Umbilical cord (tissue), 2 donors: ENCODE measurements at places on chromosomes 7 and 10. TPM values are rescaled to one million over a fixed set of nuclear protein-coding genes. Genes with fewer than 3 reads are reported as not detected.
A peak's percentile ranks its signal among the peaks of the same experiment; 100 is the strongest.

DNA sequence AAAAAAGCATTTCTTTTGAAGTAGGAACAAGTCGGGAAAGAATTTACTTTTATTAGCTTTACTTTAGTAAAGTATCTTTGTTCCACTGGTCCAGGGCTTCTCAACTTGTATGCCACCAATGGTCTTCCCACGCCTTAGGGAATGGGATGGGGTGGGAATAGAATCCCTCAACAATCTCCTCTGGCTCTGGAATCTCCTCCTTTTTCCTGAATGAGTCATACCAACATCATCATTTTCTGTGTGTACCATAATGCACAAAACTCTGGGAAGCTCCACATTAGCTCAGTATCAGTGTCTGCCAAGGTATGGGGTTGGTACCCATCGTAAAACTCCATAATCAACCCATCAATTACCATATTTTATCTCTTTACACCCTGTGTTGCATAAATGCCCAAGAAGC lies 159.4 kb upstream of the BMPER start:
- DNase-seq, result no peak

DNA sequence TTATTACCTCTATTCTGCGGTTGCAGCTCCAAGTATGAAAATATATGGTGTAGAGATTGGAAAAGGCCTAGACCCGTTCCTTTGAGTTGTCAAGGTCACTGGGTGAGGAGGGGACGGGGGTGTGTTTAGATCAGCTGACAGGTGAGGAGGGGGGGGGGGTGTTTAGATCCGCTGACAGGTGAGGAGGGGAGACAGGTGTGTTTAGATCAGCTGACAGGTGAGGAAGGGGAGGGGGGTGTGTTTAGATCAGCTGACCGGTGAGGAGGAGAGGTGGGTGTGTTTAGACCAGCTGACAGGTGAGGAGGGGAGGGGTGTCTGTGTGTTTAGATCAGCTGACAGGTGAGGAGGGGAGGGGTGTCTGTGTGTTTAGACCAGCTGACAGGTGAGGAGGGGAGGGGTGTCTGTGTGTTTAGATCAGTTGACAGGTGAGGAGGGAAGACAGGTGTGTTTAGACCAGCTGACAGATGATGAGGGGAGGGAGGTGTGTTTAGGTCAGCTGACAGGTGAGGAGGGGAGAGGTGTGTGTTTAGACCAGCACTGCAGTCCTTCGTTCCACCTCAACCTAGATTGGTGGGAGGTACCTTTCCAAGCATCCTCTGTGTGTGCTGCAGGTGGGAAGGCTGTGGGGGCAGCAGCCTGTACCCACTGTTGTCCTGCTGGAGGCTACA lies 655.0 kb upstream of the ADARB2 start:
- peak; percentile 81 for DNase-seq

- no peak for DNase-seq
These were observed 80.7 kb downstream of the TCERG1L start for GRCh38 chr10:131230641-131231322.

Gene SNX10
- 3.6 TPM for total RNA-seq

DNA sequence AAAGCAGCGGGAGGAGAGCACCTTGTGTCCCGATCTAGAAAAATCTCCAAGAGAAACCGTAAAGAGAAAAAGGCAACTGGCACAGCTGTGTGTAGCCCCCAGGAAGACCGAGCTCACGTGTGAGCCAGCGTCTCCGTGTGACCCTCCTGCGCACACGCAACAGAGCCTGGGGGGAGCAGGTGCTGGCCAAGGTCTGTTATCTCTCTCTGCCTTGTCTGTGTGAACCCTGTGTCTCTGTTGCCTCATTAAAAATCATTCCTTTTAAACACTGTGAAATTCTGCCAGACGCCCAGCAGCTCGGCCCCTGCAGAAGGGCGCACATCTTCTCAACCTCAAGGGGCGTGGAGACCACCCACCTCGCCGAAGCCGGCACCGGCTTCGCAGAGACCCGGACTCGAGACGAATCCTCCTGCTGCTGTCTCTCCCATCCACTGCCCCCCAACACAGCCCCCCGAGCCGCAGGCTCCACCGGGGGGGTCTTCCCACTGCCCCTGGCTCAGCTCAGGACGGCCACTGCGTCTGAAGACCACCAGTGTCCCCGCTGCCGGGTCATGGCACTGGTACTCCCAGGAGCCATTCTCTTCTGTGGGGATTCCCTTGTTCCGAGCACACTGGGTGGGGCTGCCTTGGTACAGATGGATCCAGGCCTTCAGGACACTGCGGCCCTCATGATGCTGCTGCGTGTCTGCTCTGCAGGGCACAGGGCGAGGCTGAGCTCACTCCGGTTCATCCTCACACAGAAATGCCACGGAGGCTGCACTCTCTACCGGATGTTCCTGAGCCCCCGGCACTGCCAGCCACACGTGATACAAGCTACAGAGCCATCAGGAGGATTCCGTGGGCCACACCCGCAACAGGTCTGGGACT lies 94.3 kb upstream of the DNAAF5 start:
- DNase-seq, result no peak

Gene PITX3
- not detected for total RNA-seq

Gene DPYSL4
- 1.2 TPM for total RNA-seq

Gene MSMB
- not detected for total RNA-seq

Gene WNT16
- total RNA-seq, result 14.7 TPM

- peak; percentile 28 for DNase-seq
These were observed 32.8 kb downstream of the TMEM130 start for GRCh38 chr7:98836811-98837629.

GRCh38 chr7:149430192-149430591 lies 30.7 kb downstream of the ZNF777 start:
- no peak for DNase-seq

DNA sequence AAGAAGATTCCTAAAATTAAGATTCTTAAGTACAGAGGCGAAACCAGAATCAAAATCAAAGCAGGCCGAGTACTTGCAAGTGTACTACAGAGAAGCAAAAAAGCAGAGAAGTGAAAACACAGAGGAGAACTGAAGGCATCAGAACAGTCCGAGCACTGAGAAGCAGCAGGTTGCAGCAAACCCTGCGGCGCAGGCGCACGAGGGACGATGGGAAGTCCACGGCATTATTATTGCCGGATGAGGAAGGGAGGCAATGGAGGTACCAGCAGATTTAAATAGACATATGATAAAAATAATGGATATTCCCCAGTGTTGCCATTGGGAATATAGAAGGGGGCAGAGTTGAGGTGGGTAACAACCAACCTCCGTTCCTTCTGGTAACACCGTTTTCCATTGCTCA lies 7.2 kb upstream of the SPAM1 start:
- DNase-seq, result no peak

GRCh38 chr7:66055321-66055956 lies 20.2 kb upstream of the ASL start:
- DNase-seq, result no peak

DNA sequence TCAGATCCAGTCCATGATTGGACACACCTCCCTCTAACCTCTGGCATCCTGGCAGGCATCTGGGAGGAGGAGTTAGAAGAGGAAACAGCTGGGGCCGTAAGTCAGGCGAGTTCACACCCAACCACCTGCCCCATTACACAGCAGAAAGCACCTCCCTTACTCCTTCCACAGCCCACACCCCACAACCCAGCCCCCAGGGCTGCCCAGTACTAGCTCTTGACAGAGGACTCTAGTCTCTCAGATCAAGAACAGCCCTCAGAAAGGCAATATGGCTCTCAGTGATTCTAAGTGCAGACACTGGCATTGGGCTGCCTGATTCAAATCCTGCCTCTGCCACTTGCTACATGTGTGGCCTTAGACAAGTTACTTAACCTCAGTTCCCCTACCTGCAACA lies 34.1 kb downstream of the KCNMA1 start:
- no peak for DNase-seq

DNA sequence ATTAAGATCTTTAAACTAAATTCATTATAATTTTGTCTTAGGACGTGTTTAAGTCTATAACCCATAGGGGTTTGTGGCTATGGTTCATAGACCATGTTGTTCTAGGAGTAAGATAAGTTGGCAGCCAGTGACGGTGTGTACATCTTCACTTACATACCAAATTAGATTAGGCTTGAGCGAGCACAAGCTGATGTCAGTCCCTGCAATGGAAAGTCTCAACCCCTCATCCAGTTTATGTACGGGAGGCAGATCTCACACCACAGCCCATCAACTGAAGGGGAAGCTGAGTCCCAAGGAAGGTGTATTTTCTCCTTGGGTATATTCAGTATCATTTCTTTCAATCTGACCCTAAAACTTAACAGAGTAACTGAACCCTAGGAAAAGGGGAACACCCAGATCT lies 5.1 kb upstream of the SMC3 start:
- DNase-seq, result no peak

DNA sequence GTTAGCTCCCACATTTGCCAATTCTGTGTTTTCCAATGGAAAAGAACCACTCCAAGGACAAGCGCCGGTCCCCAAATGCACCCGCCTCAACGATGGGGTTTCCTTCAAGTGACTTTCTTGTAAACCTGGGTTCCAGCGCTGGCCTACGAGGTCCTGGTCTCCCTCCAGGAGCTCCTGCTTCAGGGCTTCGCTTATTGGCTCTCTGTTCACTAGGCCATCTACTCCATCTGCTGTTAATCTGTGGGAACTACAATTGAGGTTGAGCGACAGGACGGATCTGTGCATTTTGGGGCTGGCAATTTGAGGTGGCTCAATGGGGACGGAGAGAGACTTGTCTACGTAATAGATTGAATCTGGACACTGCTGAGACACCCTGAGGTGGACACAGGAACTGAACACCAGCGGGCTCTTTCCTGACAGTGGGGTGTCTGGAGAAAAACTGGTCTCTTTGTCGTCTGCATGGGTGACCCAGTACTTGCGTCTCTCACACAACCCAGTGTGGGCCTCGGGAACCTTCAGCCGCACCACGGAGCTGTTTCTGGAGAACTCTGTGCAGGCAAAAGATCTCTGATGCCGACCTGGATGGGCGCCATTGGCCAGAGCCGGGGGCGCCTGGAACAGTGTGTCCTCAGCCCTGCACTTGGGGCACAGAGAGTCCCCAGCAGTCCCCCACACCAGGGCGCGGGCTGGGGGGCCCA lies 115.9 kb upstream of the ADAM12 start:
- peak; percentile 72 for DNase-seq

GRCh38 chr7:155188821-155189581 lies 108.7 kb upstream of the INSIG1 start:
- DNase-seq, result peak; percentile 86

GRCh38 chr7:137122145-137122544 lies 221.4 kb downstream of the PTN start:
- no peak for DNase-seq

Gene FBXL13
- total RNA-seq, result 5.3 TPM

DNA sequence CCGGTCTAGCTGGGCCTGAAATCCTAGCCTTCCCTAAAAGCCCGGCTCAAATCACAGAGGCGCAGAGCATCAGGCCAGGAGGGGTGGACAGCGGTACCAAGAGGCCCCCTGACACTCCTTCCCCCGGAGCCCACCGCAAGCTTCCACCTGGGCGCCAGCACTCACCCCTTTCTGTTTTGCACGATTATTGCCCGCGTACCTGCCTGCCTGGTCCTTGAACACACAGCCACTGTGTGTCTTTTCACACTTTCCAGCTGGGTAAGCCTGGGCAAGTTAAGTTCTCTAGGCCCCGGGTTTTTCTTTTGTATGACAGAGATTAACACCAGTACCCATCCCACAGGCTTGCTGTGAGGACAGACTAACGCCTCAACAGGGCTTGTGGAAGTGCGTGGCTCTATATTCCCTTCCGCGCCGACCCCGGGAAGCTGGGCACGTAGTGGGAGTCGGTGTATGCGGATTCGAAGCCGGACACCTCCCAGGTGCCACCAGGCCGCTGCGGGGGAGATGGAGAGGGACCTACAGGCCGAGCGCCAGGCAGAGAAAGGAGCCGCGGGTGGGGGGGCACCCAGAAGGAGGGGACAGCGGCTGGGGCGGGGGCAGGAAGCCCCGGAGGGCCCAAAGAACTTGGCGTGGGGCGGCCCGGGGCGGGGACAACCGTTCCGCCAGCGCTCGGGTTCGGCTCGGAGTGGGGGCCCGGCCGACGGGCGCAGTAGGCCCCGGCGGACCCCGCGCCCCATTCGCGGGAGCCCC lies 792 bp downstream of the ZNF746 start:
- DNase-seq, result peak; percentile 50

Gene STAMBPL1
- total RNA-seq, result 25.5 TPM

DNA sequence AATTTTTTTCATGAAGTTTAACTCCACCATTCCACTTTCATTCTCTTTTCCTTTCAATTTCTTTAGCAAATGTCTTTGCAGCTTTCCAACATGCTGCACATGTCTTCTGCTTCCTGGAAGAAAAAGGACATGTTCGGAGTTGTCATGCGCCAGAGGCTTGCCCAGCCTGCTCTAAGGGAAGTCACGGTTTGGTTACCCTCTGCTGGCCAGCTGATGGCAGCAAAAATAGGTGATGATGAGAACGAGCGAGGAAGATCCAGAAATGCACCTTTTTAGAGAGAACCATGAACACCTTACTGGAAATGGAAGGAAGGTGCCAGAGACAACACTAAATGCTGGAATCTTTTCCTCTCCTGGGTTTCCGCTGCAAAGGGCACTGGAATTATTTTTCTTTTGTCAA lies 4.9 kb upstream of the ZSCAN21 start:
- no peak for DNase-seq

Gene CRHR2
- 0.72 TPM for total RNA-seq

- no peak for DNase-seq
These were observed 178.6 kb downstream of the PLCE1 start for GRCh38 chr10:94172332-94172731.

- DNase-seq, result peak; percentile 83
These were observed 239.2 kb downstream of the RNLS start for GRCh38 chr10:88343761-88344484.

DNA sequence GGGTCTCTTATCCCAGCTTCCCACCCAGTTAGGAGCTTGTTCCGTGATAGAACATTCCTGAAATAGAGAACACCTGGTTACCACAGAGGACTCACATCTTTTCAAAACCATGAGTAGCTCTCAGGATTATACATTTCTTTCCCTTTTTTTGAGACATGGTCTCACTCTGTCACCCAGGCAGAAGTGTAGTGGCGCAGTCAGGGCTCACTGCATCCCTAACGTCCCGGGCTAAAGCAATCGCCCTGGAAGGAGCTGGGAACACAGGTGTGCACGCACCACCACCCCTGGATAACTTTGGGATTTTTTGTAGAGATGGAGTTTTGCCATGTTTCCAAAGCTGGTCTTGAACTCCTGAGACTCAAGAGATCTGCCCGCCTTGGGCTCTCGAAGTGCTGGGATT lies 144.0 kb downstream of the RNF216 start:
- no peak for DNase-seq

Gene ABHD11
- 2.2 TPM for total RNA-seq

- DNase-seq, result peak; percentile 22
These were observed 357.2 kb downstream of the LRMDA start for GRCh38 chr10:75788394-75789205.

Gene SAMD9
- total RNA-seq, result 24.6 TPM

- DNase-seq, result no peak
These were observed 12.9 kb upstream of the FIGNL1 start for GRCh38 chr7:50463035-50463434.

GRCh38 chr7:5494683-5495561 lies 71.3 kb upstream of the TNRC18 start:
- peak; percentile 74 for DNase-seq

GRCh38 chr10:113179265-113179664 lies 229.2 kb downstream of the TCF7L2 start:
- no peak for DNase-seq

GRCh38 chr7:92028226-92028625 lies 87.6 kb downstream of the AKAP9 start:
- no peak for DNase-seq
